ENCODE measurements at places on chromosomes 12 and 14.

DNA sequence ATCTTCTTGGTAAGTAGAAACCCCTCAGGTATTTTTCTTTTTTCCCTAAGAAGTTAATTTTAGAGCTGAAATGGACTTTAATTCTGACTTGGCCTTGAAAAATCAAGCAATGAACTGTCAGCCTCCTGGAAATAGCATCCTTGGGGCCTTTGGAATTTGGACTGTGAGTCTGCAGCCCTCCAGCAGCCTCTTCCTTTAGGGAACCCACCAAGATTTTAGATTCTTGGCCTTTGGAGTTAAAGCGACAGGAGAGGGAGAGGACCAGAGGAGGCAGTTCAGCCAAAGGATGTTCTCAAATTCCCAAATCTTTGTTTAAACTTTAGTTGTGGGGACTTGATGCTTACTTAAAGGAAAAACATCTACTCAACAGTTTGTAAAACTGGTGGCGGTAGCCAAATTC, 288.6 kb downstream of the AACS start:
- no peak for DNase-seq

DNA sequence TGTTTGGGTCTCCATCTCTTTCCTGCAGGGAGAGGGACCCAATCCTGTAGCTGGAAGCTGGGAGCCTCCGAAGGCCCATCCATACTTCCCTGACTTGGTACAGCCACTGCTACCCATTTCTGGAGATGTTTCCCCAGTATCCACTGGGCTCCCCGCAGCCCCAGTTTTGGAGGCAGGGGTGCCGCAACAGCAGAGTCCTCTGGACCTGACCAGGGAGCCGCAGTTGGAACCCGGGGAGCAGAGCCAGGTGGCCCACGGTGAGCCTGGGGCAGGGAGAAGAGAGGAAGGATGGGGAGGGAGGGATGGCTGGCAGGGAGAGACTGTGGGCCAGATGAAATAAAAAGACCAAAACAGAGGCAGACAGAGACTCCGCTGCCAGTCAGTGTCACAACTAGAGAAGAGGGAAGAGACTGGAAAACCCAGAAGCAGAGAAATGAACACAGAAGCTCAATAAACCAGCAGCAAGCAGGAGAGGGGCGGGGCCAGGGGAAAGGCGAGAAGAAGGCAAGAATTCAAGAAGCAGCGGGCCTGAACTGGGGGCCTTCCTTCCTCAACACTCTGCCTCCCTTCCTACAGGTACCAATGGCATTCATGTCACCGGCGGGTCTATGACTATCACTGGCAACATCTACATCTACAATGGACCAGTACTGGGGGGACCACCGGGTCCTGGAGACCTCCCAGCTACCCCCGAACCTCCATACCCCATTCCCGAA, 6.3 kb downstream of the LTBR start:
- DNase-seq = no peak

DNA sequence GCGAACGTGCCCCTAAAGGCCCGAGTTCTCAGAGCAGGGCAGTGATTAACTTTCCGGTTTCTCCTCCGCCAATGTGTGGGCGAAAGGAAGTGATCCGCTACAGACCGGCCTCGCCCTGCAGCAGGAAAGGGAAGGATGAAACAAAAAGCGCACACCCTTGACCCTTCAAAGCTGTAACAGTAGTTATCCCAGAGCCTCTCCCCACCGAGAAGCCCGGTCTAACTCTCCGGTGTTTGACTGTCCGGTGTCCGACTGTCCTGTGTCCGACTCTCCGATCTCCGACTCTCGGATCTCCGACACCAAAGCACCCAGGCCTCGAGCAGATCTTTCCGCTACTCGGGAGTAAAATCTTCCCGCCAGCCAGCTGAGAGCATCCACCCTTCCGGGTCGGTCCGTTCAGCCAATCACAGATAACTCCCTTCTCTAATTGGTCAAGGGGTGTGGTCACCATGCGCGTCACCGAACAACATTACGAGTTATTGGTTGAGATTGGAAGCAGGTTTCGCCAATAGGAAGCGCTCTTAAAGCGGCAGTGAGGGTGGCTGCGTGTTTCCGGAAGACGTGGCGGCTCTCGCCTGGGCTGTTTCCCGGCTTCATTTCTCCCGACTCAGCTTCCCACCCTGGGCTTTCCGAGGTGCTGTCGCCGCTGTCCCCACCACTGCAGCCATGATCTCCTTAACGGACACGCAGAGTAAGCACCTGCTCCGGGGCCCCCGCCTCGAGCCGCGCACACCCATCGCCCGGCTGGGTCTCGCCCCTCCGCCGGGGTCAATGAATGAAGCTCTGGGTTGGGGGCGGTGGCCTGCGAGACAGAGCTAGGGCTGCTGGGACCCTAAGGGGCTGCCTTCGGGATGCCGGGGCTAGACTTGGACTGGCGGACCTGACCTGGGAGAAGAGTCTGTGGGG, at the start of the genes GOLT1B and RECQL:
Gene GOLT1B, plus strand, starts transcription at position 532 of the 906 bp plus-strand sequence. Its CDS starts 135 bp downstream, at position 667.
Gene RECQL, minus strand, starts transcription at position 378 of the 906 bp plus-strand sequence. CDS start 2,065 bp downstream, outside the sequence.
- DNase-seq = peak; percentile 95

DNA sequence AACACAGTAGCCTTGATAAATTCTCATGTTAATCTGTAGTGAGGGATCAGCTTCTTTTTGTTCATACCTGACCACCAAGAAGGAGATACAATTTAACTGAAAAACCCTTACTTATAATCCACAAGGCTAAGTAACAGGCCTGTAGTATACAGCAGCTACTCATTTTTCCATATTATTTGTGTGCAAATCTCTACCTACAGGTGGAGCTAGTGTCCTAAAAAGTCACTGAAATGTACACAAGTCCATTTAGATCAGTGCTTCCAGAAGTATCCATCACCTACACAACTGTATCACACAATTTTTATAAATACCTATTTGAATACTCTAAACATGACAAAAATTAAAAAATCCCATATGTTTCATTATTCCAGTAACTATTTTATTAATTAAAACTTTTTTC, 173.2 kb downstream of the SLC35F4 start:
- no peak for DNase-seq

DNA sequence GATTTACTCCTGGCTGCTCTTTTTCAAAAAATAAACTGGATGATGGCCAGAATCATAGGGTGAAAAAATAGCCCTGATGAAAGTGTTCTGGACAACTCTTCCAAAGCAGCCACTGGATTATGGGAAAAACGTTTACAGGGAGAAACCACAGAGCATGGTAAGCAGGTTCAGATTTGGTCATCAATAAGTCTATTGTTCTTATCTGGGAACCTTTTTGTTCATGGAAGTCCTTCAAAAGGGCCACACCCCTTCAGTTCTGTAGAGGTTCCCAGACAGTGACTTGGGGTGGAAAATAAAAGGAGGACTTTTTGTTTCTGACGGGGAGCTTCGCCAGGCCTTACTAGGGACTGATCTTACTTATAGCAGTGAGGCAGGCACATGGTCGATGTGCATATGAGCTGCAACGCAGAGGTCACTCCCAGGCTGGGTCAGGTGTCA, 117.4 kb upstream of the SLC38A2 start:
- DNase-seq = no peak

DNA sequence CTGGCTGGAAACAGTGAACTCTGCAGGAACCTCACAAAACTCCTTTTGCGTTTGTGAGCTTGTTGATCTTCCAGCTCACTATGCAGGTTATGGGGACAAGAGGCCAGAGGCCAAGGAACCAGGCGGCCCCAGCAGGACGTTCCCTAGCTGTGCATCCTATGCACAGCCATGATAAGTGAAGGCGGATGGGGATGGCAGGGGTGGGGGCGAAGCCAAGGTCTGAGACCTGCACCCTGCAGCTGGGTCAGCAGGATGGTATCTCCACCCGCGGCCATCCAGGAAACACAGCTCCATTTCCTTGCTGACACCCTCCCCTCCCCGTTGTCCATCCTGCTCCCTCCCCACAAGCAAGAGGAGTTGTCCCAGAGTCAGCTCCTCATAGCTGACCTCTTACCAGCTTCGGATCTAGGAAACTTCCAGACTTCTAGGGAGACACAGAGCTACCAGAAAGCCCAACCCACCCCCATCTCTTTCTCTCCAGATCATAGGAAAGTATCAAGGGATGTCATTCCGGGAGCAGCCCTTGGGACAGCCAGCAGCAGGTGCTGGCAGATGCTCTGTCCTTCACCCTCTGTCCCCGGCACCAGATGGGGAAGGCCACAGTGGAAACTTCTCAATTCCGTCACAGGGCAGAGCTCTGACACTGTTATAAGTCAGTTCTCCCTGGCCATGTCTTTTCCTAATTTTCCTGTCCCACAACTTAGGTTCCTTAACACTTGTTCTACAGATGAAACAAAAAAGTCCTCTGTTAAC, 9.4 kb downstream of the ZBTB39 start:
- DNase-seq = no peak

DNA sequence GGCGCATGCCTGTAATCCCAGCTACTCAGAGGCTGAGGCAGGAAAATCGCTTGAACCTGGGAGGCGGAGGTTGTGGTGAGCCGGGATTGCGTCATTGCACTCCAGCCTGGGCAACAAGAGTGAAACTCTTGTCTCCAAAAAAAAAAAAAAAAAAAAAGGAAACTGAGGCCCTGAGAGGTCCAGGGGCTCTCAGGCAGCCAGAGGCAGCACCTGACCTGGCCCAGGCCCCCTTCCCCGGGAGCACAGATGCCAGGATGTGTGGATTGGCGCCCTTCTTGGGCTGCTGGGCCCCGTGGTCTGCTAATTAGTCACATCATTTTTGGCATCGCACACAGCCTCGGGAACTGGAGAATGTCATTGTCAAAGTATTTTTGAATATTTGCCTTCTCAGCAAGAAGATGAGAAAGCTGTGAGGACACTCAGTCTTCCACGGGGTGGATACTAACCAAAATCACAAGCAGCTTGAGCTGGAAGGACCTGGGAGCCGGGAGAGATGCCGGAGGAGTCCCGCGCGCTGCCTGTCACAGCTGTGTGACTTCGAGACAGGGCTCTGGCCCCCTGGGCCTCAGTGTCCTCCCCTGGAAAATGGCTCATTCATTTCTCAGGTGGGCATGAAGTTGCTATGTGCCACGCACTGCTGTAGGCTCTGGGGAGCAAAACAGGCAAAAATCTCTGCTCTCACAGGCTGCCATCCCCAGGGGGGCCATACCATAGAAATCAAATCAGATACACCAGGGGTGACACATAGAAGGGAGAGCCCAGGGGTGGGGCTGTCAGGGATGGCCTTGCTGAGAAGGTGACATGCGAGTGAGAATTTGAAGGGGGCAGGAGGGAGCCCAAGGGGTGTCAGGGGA, 12.5 kb upstream of the RCOR1 start:
- DNase-seq = no peak

GRCh38 chr14:85273099-85273677, 256.8 kb upstream of the FLRT2 start:
- DNase-seq = no peak

GRCh38 chr14:103334644-103335622, 896 bp downstream of the EIF5 start:
- peak; percentile 13 for DNase-seq

DNA sequence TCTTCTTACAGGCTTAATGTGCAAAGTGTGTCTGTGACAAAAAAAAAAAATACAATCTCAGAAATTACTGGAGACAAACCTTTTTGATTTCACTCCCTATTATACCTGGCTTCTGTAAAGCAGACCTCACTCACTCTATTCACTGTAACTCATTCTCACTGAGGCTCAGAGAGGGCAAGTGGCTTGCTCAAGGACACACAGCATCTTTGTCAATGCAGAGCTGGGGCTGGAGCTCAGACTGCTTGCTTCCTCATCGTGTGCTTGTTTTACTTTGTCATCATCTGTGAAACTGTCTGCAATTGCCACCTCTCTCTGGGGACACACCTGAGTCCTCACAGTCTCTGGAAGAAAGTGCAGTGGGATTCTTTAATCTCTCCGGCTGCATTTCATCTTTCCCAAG, 120.0 kb downstream of the PTPN11 start:
- DNase-seq = no peak

DNA sequence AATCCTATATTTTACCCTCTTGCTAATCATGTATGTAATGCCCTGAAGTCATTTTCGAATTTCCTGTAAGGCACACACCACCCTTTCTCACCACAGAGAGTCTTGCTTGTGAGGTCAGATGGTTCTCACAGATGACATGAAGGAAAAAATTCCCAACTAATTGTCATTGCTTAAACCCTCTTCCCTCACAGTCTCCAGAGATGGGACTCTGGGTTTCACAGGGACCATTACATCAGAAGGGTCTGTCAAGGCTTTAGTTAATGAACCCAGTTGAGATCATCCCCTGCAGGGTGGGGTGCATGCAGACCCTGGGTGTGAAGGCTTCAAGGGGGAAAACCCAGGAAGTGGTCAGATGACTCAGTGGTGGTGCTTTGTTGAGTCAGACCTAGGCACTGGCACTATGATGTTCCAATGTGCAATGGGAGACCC, 229.6 kb downstream of the BCAT1 start:
- DNase-seq = no peak

- DNase-seq = no peak
Observed at GRCh38 chr14:47332939-47333338, 342.5 kb downstream of the MDGA2 start.

DNA sequence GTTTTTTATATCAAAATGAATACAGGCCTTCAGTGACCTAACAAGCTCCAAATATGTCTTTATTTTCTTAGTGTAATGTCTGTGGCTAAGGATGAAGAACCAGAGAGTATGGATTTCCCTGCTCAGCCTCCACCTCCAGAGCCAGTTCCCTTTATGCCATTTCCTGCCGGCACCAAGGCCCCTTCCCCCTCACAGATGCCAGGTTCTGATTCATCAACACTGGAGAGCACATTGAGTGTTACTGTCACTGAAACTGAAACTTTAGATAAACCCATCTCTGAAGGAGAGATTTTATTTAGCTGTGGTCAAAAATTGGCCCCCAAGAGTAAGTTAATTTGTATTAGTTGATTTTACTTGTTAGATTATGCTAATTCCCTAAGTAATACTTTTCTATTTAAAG, 61.0 kb downstream of the KIAA0586 start:
- peak; percentile 13 for DNase-seq

- no peak for DNase-seq
Observed at GRCh38 chr14:37618498-37619028, 23.1 kb downstream of the TTC6 start.

- DNase-seq = peak; percentile 37
Observed at GRCh38 chr12:51351913-51352532, 5.5 kb upstream of the CELA1 start.

DNA sequence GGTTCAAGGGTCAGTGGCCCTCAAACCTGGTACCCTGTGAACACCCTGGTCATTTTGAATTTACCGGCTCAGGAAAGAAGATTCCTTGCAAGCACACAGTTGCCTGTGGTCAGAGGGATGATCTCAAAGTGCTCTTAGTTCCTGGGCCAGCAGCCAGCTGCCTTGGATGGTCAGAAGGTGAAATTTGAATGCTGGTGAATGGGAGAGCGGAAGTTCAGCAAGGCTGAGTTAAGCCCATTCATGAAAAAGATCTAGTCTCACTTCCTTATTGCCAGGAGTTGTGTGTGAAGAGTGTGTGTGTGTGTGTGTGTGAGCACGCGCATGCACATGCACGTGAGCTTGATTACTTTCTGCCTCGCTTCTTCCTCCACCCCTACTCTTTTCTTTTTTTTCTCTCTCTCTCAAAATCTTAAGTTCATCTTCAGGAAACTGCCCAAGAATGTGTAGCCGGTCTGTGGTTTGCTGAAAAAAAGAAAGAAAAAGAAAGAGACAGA, 155.5 kb upstream of the CCND2 start:
- DNase-seq = no peak
